ENCODE measurements at places on chromosomes 1 and 21.

- no peak for DNase-seq
Observed at GRCh38 chr1:59272507-59272906, 24.4 kb upstream of the FGGY start.

DNA sequence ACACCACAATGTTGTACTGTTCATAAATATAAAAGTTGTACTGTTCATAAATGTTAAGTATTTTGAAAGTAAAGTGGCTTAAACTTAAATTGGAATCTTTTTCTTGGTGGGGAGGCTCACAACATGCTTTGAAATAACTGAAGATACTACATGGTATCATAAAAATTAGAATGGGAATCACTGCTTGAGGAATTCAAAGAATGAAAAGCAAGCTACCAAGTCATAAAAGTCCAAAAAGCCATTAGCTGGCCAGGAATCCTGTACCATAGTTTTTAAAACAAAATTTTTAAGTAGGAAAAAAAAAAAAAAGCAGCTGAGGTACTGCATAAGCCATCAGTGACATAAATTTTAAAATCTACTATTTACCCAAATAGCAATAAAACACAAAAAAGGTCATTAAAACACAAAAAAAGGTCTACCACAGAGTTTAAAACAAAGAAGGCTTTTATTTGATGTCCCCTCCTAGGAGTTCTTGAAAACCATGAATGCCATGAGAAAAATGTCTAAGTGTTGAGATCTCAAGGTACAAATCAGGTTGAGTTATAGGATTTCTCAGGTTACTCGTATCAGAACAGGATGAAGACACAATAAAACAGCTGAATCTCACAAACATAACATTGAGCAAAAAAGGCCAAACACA, 8.6 kb downstream of the ZZZ3 start:
- no peak for DNase-seq

DNA sequence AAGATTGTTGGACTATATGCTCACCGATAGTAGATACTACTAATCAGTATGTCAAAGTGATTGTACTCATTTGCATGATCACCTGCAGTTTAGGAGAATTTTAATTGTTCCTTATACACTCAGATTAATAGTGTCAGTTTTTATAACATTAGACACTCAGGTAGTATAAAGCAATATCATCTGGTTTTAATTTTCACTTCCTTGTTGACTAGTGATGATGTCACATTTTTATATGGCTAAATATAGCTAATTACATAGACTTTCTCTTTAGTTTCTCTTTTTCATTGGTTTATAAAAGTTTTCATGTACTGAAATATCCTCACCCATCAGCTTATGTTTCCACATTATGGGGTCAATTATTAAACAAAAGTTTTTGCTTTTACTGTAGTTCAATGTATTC, 1332.4 kb upstream of the ADGRL2 start:
- no peak for DNase-seq

- no peak for DNase-seq
Observed at GRCh38 chr1:20846461-20847374, 59.6 kb upstream of the HP1BP3 start.

- DNase-seq = no peak
Observed at GRCh38 chr1:151621351-151621750, 9.5 kb downstream of the SNX27 start.

- no peak for DNase-seq
Observed at GRCh38 chr1:220369511-220369910, 97.3 kb upstream of the RAB3GAP2 start.

GRCh38 chr1:244836135-244836521, 670 bp downstream of the COX20 start:
- peak; percentile 50 for DNase-seq

DNA sequence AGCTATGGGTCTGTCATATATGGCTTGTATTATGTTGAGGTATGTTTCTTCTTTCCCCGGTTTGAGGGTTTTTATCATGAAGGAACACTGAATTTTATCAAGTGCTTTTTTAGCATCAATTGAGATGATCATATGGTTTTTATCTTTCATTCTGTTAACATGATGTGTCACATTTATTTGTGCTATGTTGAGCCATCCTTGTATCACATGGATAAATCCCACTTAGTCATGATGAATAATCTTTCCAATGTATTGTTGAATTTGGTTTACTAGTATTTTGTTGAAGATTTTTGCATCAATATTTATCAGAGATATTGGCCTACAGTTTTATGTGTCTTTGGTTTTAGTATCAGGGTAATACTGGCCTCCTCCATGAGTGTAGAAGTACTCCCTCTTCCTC, 61.7 kb downstream of the GPR137B start:
- no peak for DNase-seq

DNA sequence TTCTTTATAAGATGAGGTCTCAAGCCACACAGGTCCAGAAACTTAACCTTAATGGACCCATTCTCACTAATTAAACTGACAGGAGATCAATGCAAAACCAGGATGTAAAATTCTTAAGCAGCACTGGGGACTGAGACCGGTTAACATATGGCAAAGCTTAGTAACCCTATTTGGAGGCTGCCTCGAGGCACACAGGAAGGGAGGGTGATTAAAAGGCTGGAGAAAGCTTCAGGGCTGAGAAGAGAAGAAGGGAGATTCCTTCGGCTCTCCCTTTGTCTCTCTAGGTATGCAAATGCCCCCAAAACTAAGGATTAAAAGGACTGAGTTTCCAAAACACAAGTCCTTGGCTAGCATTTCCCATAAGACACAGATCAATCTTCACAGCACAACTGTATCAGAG, 120.8 kb upstream of the DSCAM start:
- no peak for DNase-seq

- no peak for DNase-seq
Observed at GRCh38 chr1:7561936-7562728, 209.0 kb upstream of the VAMP3 start.

GRCh38 chr1:206082831-206083695, 30.1 kb downstream of the RHEX start:
- no peak for DNase-seq

GRCh38 chr1:110495926-110496600, 22.9 kb downstream of the KCNA10 start:
- peak; percentile 54 for DNase-seq

DNA sequence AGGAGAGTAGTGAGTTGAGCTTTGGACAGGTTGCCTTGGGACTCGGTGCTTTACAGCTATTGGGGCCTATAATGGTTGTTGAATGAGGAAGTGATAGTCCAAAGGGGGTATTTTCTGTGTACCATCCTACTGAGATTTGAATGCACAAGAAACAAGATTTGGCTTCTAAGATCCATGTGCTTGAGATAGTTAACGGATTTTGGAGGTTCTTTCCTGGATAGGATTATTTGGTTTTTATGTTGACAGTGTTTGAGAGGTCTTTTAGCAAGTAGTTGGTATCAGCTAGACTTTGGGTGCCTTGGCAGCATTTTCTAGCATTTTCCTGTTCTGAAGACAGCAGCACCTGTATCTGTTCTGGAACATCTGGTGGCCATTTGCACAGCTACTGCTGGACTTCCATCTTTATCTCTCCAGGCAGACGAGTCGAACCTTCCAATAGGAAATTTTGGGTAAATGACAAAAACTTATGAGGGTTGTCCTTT, 3.6 kb upstream of the SCAF4 start:
- no peak for DNase-seq

GRCh38 chr1:219067350-219067712, 106.3 kb upstream of the LYPLAL1 start:
- DNase-seq = no peak

- DNase-seq = peak; percentile 49
Observed at GRCh38 chr1:204889681-204890383, 19.2 kb downstream of the NFASC start.

- no peak for DNase-seq
Observed at GRCh38 chr1:65321879-65322278, 12.5 kb downstream of the DNAJC6 start.

DNA sequence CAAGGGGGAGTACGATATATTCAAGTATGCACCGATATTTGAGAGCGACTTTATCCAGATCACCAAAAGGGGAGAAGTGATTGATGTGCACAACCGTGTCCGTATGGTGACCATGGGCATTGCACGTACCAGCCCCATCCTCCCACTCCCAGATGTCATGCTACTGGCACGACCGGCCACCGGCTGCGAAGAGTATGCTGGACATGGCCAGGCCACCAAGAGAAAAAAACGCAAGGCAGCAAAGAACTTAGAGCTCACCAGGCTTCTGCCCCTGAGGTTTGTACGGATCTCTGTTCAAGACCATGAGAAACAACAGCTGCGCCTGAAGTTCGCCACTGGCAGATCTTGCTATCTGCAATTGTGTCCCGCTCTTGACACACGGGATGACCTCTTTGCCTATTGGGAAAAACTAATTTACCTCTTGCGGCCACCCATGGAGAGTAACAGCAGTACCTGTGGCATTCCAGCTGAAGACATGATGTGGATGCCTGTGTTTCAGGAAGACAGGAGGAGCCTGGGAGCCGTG, 16.5 kb downstream of the ATF3 start:
- DNase-seq = no peak

DNA sequence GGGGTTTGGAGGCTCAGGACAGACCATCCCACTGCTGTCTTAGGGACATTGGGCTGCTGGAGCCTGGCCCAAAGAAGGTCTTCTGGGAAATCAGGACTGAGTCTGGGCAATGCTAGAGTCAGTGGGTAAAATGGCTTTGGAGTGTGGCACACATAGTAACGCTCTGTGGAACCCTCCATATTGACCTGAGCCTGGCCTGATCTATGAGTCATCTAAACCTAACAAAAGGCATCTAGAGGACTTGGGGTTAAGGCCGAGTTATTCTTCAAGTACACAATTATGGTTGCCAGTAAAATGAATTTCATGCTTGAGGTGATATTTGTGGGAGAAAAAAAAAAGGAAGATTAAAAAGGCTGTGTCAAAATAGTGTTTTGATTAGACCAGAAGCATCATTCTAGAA, 77.7 kb downstream of the ST6GALNAC5 start:
- no peak for DNase-seq

DNA sequence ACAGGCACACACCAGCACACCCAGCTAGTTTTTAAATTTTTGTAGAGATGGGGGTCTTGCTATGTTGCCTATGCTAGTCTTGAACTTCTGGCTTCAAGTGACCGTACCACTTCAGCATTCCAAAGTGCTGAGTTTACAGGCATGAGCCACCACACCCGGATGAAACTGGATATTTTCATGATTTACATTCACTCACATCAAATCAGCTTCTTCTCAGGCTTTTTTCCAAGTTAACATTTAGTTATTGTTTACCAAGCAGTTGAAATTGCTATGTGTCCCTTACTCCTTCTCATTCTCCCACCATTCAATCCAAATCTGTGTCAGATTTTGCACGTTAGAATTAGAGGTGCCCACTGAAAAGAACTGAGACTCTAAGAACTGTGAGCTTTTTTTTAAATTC, 18.4 kb downstream of the RIT1 start:
- no peak for DNase-seq

DNA sequence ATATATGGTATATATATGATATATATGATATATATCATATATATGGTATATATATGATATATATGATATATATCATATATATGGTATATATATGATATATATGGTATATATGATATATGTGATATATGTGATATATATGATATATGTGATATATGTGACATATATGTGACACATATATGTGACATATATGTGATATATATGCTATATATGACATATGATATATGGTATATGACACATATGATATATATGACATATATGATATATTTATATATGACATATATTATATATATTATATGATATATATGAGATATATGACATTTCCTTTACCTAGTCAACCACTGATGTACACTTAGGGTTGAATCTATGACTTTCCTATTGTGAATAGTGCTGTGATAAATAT, 36.1 kb upstream of the EEIG2 start:
- DNase-seq = no peak

DNA sequence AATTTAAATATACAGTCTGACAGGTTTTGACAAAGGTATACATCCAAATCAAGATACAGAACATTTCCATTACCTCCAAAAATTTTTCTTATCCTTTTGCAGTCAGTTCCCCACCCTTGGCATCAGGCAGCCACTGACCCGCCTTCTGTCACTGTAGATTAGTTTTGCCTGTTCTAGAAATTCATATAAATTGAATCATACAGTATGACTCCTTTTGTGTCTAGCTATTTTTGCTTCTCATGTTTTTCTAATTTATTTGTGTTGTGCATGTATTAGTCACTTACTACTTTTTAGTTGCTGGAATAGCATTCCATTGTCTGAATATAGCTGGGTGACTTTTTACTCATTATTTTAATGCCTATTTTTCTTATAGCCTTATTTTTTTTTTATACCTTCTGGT, 3.8 kb downstream of the UTP25 start:
- DNase-seq = no peak

DNA sequence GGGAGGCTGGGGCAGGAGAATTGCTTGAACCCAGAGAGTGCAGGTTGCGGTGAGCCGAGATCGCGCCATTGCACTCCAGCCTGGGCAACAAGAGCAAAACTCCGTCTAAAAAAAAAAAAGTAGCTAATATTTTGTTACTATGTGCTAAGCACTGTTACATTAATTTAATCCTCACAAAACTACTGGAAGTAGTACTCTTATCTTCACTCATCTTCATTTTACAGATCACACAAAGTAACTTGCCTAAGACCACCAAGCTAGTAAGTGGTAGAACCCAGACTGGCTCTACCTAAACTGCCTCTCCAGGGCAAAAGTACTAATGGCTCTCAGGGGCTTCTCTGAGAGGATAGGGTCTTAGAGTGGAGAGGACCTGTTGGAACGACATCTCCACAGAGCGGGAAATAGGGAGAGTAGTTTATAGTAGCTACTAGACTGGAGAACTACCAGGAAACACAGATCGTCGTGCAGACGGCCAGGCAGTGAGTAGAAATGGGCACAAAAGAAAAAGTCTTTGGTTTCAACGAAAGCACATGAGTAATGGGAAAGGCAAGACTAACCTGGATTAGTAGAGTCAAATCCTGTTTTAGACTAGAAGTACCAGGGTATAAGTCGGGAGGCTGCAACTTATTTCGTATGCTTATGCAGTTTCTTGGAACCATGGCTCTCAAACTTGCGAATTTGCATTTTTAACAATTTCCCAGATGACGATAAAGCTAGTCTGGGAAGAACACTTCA, 1.4 kb downstream of the CLCC1 start:
- no peak for DNase-seq

DNA sequence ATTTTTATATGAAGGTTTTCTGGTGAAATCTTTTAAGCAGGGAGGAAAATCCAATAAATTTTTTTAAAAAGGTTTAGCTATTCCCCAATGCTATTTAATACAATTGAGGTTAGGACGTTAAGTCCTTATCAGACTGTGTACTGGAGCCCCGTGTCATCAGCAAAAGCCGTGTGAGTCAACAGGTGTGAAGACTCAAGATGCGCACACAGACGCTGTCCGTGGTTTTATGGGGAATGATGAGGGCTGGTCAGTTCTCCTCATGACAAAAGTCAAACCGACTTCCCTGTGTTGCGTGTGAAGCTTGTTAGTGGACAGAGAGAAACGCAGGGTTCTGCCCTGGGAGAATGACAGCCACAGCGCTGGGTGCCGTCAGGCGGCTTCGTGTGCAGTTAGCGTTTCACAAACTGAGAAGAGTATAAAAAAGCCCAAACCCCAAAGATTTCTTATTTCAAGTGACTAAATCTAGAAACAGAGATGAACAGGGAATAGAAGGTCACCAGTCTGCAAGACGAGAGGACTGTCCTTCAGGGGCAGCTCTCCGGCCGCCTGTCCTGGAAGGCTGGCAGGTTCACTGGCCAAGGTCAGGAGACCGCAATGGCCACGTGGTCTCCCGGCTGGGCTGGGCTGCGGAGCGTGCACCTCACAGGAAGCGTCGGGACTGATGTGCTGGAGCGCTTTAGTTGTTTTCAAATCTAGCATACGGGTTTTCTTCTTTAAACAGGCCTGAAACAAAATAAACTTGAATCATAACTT, 22.4 kb downstream of the PTTG1IP start:
- DNase-seq = no peak

Measured in DMS 273 treated with DMSO at 0.1 percent for 48 hours (cell line).